Neural progenitor cell (in vitro differentiated cells): ENCODE measurements at places on chromosomes 2 and 18. TPM values are rescaled to one million over a fixed set of nuclear protein-coding genes. Genes with fewer than 3 reads are reported as not detected.
A peak's percentile ranks its signal among the peaks of the same experiment; 100 is the strongest.

DNA sequence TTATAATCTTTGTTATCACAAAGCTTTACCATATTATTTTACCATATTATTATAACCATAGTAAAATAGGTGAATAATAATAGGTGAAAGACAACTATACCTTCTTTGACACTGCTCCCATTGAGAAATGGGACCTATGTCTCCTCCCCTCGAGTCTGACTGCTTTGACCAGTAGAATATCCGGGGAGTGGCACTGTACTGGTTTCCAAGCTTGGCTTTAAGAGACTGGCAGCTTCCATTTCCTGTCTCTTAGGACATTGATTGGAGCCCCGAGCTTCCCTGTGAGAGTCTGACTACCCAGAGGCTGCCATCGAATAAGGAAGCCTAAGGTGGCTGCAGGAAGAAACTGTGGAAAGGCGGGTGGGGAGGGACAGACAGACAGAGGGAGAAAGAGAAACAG, 40.1 kb upstream of the PLEKHM3 start:
- DNase-seq: no peak

DNA sequence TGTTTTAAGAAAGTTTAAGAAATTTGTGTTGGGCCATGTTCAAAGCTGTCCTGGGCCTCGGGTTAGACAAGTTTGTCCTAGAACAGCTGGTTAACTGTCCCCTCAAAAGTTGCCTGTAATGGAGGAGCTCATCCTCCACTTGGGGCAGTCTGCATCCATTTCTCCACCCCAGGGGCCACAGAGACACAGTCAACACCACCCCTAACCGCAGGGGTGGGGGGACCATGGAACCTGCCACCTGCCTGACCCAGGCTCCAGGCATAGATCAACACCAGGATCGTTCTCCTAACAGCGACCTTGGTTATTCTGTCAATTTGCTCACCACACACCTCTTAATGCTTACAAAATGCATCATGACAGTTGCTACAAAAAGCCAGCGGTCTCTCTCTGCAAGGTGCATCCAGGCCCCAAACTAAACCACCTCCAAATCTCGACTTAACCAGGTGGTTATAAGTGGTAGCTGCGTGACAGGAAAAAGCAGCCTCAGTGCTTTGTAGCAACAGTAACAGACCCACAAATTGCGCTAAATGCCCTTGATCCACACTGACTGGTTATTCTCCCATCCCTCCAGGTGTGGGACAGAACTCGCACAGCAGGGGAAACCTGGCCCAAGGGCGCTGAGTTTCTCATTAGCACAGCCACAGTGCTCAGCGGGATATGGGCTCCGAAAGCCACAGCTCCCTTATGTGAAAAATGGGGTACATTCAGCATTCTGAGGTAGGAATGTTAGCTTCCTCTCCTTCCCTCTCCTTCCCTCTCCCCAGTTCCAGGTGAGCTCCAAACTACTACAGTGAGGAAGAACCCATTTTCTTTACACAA, 48.0 kb downstream of the HDLBP start:
- no peak for DNase-seq

- DNase-seq: no peak
Observed at GRCh38 chr2:237291138-237291792, 122.7 kb downstream of the COL6A3 start.

GRCh38 chr2:37379881-37380296, 35.5 kb downstream of the QPCT start:
- DNase-seq: no peak

GRCh38 chr18:61850756-61851155, 42.1 kb downstream of the RNF152 start:
- no peak for DNase-seq

DNA sequence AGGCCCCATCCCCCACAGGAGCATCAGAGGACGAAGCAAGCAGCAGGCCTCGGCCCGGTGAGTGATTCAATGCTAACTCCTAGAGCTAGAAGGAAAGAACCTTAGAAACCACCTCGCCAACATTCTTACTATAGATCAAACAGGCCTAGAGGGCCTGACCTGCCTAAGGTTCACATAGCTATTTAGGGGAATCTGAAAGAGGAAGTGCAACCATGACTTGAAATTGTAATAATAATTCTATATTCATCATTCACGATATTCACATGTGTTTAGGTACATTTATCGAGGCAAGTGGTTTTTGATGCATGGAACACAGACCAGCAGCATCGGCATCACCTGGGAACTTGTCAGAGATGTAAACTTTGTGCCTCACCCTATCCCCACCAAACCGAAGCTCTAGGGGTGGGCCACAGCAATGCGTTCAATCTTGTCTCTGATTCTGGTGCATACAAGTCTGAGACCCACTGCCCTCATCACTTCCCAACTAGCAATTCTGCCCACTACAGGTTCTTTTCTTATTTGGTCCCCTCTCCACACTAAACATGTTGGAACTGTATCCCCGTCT, 78.0 kb upstream of the DNMT3A start:
- no peak for DNase-seq

DNA sequence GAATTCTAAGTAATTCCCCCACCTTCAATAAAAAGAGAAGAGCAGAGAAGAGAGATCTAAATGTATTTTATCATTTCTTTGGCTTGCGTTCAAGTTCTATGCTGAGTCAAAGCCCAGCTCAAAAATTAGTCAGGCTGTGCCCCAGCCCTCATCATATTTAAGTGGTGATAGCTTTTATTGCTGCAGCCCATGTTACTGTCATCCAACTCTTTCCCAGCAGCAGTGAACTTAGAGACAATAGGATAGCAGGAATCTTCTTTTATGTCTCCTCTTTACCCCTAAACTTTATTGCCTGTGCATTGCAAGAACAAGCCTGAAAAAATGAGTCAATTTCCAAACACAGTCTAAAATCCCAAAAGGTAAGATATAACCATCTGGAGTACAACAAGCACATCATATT, 1599.3 kb upstream of the PIK3C3 start:
- no peak for DNase-seq

DNA sequence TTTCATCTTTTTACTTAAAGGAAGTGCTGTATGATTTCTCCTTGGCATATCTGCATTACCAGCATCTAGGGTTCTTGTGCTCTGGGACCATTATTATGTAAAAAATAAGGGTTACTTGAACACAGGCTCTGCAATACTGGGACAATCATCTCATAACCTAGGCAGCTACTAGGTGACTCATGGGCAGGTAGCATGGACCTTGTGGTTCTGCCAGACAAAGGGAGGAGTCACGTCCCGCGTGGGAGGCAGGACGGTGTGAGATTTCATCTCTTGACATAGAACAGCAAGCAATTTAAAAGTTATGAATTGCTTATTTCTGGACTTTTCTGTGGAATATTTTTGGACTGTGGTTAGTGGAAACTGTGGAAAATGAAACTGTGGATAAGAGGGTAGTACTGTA, 34.1 kb downstream of the ASAP2 start:
- no peak for DNase-seq

DNA sequence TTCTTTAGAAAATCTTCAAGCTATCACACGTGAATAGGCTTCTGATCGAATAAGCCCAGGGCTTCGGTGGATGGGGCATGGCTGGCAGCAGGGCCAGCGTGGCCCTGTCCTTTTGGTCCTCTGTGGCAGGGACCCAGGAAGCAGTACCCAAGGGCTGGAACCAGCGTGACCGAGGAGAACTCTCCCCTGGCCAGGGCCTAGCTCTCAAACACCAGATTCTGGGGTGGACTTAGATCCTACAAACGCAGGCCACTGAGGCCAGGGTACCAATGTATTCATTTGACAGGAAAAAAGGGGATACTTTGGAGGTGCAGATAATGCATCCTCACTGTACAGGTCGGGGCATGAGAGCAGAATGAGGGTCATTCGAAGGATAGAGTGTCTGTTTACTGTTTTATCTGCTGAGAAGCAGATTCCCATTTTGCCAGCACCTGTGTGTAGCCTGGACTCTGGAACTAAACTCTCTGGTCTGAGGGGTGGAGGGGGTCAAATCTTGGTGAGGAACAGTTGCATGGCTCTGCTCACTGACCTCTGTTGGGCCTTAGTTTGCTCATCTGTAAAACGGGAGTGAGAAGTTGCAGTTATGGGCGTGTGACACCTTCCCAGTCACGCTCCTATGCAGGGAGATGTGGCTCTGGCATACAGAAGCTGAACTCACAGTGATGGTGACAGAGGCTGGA, 51.4 kb downstream of the SH3BP4 start:
- no peak for DNase-seq

DNA sequence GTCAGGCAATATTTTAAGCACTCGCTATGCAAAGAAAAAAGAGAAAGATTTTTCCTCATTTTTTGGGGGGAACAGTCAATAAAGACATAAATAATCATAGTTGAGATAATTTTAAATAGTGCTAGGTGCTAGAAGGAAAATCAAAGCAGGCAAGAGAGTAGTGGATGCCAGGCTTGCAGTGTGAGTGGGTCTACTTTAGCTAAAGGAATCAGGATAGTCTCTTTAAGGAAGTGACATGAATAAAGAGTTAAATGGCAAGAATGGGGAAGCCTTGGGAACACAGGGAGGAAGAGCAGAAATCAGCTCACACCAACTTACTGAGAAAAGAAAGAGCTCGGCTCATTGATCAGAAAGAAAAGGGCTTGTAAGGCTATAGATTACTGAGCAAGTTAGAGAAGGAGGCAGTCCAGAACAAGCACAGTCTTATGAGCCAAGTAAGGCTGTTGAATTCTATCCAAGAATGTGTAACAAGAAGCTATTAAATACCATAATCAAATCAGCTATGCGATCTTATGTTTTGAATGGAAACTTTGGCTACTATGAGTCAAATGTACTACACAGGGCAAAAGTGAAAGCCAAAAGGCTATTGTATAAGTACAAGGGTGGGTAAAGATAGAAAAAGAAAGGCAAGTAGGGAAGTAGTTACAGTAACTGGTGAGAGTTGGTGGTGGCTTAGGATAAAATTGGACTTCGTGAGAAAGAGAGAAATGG, 833.8 kb upstream of the PIK3C3 start:
- peak; percentile 80 for DNase-seq

DNA sequence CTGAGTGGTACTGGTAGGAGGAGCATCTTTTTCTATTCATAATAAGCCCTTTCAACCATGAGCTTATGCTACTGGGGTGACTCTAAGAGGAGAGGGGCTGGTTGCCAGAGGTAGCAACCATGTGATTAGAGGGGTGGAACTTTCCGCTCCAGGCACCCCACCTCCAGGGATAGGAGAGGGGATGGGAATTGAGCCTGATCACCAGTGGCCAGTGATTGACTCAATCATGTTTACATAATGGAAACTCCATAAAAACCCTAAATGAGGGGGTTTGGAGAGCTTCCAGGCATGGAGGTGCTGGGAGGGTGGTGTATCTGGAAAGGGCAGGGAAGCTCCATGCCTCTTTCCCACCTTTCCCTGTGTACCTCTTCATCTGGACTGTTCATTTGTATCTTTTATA, 46.6 kb upstream of the RHOB start:
- no peak for DNase-seq

GRCh38 chr2:197500503-197501131, 438 bp downstream of the HSPE1 start:
- peak; percentile 8 for DNase-seq

DNA sequence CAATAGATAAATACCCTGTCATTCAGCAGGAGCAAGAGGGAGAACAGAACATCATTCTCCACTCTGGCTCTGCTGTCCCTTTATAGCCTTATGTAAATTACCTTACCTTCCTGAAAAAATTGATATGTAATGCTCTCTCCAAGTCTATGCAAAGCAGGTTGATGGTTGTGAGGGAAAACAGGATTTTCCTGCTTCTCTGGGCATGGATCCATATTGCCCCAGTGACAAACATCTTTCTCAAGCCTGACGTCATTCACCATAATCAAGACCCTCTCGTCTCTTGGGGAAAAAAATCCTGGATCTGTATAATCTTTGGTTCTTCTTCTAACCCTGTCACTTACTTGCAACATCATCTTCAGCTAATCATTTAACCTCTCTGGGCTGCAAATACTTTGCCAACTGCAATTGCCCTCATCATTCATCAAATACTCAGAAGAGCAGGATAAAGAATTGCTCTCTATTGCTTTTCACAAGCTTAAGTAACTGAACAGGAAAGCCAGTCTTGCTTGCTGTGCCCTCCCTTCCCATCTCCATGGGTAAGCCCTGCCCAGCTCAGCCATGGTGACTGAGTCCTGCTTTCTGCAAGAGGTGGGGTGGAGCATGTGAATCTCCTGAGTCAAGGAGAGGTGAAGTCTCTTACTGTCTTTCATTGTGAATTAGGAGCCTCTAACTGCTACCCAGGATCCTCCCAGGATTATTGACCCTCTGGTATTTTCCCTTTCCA, 123.7 kb upstream of the KLF7 start:
- DNase-seq: no peak

Gene POTEI
- 1.8 and 2.4 TPM in 2 replicates for total RNA-seq

Gene ERBB4
- total RNA-seq: 0.59 and 1.5 TPM in 2 replicates

Gene TMEM17
- total RNA-seq: 1.8 and 2.4 TPM in 2 replicates

Gene MCEE
- 8.0 and 24.7 TPM in 2 replicates for total RNA-seq
